ENCODE measurements at places on chromosomes 16 and 17.

GRCh38 chr16:54286366-54287130 is at the start of gene IRX3:
Gene IRX3 (minus strand): TSS chr16:54286787. CDS start chr16:54286050, 737 bp downstream.
- DNase-seq = peak; percentile 75

DNA sequence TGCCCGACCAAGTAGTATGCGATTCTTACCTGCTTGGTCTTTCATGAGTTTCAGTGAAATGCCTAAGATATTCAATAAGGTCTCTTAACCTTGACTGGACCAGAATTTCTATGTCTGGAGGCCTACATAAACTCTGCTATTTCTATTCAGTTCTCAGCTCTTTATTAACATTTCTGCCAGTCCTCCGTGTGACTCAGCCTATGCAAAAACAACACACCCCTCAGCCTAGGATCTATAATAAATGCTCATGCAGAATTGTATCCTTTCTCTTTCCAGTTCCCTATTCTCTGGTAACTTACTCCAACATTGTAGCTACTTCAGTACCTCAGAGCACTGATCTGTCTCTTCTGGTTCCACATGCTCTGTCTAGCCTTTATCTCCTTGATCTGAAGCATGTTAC is 1507.4 kb downstream of the CDH11 start:
- no peak for DNase-seq

- no peak for DNase-seq
These were observed 32.7 kb upstream of the SSTR2 start for GRCh38 chr17:73132085-73132492.

- no peak for DNase-seq
These were observed 1.4 kb downstream of the HIRIP3 start for GRCh38 chr16:29993903-29994599.

DNA sequence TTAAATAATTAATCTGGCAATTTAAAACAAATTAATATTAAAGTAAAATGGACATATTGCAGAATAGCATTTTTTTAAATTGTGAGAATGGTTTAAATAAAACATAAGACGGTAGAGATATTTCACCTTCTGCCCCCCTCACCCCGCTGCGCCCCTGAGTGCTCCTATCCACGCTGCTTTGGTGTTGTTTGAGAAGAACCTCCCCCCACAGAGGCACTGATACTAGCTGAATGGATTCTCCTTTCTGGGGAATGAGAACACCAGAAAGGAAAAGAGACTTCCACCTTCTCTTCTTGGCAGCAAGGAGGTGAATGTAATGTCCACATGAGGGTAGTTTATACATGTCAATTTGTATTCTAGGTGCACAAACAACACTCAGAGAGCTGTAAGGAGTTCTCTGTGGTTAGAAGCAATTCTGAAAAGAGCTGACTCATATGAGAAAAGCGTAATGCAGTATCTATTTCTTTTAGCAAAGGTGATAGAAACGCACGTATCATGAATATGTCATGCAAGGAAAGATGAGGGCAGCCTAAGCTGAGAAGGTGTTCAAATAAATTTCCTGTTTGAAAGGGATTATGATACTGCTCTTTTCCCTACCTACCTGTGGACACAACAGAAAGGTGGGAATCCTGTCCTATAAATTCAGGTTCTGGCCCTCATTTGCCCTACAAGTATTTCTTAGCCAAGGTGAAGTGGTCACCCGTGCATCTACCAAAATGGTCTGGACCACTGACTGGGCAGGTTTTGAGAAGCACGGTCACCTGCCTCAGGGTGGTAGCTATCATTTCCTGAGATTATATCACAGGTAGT is 126.9 kb downstream of the PARN start:
- no peak for DNase-seq

DNA sequence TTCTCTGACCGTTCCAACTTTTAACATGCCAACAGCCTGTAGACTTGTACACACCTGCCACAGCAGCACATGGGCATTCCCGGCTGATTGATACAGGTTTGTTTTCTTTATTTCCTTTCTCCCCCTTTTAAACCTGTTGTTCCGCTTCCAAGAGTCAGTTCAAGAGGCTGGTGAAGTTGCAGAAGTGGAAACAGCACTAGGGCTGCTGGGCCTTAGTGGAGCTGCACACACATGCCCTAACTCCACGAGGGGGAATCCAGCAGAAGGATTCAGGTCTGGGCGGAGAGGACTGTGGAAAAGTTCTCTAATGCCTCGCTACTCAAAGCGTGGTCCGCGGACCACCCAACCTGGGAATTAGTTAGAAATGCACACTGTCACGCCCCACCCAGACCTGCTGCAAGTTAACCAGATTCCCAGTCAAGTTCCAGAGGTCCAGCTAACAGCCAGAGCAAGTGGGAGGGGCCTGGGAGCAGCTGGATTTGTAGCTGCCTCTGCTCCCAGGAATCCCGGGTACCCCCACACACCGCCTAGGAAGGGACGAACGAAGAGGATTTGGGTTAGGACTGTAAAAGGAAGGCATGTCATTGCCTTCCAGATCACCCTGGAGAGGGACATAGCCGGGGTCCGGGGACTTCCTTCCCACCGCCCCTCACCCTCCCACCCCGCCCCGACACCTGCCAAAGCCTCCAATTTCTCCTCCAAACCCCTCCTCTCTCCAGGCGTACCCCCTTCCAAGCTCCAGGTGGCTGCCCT is 542 bp downstream of the SLC39A11 start:
- DNase-seq = no peak

GRCh38 chr17:57337390-57337789 is 81.1 kb downstream of the MSI2 start:
- DNase-seq = no peak

DNA sequence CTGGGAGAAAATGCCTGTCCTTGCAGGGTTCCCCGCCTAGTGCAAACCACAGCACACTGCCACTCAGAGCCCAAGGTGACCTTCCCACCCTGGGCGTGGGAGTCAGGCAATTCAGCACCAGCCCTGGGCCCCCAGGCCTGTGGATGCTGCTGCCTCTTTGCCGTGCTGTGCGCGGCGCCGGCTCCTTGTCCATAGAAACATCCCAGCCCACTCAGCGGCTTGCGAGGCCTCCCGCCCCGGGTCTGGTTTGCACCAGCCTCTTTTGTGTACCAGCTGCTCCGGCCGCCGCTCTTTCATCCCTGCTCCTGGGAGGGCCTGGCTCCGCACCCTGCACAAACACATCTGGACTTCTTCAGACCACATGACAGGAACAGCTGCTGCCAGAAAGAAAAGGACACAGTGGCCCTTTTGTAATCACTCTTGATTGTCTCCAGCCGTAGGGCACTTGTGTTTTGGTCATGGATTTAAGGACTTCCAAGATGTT is 75.4 kb upstream of the SDK2 start:
- DNase-seq = no peak

GRCh38 chr17:35519906-35520442 is 17.5 kb downstream of the SLFN12L start:
- DNase-seq = no peak

GRCh38 chr16:2476741-2477140 is 1.8 kb downstream of the TBC1D24 start:
- DNase-seq = no peak
